ENCODE measurements at places on chromosomes 2 and 18.

- peak; percentile 90 for DNase-seq
Observed at GRCh38 chr2:240624950-240625621, at the start of gene GPR35. Gene GPR35 (plus strand): TSS chr2:240625480. CDS start chr2:240629953, 4,473 bp downstream.

DNA sequence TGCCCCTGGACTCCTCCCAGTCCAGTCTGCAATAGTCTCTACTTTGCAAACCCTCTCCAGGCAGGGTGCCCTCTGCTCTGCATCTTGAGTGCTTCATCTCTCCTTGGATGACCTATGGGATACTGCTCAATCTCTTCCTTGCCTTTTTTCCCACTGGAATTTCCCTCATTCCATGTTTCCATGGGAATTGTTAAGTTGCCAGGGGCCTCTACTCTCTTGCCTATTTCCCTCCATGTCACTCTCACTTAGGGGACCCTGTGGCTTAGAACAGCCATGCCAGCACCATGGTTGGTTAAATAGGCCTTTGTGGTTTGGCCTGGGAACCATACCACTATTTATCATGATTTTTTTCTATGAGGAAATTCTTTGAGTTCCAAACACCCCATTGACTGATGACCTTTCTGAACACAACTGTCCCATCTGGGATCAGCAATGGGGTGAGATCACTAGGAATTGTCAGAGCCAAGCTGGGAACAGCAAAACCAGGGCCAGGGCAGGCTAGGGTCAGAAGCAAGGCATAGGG, 91.4 kb upstream of the RBMS1 start:
- DNase-seq = no peak

- DNase-seq = no peak
Observed at GRCh38 chr2:9232886-9233285, 26.3 kb downstream of the ASAP2 start.

- DNase-seq = no peak
Observed at GRCh38 chr2:137383391-137383790, 580.9 kb upstream of the HNMT start.

DNA sequence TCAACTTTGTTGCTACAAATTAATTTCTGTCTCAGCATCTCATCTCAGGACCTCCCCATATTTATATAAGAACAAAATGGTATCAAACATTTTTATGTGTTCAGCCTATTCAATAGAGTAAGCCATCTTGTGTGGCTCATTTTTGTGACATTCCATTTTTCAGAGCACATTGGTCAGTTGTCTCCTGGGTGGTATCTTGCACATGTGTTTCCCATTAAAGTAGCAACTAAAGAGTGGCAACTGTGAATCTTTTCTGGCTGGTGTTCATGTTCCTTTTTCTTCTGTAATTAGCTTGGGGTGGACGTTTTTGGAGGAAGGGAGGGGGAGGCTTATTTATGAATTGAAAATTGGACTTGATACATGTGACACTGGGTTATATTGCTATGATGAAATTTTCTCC, 45.4 kb upstream of the EFEMP1 start:
- no peak for DNase-seq

Data from CD4-positive, alpha-beta T cell treated with Interleukin-17A for 1 hour (primary cell).